Hypothalamus (tissue), 51 donors: ENCODE measurements at places on chromosomes 2 and 18.

- no peak for DNase-seq
Observed at GRCh38 chr18:43882358-43883055, 605.2 kb upstream of the SYT4 start.

GRCh38 chr2:158725441-158725891 is 69.7 kb upstream of the DAPL1 start:
- DNase-seq: no peak

- no peak for DNase-seq
Observed at GRCh38 chr18:59954755-59955156, 55.0 kb downstream of the PMAIP1 start.

DNA sequence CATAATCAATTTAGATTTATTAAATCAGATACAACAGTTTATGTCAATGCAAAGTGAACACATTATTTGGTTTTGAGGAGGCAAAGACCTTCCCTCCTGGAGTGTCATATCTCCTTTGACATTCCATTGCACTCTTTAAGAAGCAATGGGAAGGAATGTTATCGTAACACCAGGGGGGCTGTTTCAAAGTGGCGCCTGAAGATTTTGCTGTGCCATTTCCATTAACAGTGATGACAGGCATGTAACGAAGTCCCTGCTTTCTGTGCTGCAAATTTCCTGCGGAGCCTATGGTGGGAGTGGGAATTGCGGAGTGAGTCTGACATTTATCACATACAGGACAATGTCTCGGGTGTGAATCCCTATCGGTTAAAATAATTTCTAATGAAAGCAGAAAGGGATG is 499.6 kb upstream of the RAB6C start:
- no peak for DNase-seq

DNA sequence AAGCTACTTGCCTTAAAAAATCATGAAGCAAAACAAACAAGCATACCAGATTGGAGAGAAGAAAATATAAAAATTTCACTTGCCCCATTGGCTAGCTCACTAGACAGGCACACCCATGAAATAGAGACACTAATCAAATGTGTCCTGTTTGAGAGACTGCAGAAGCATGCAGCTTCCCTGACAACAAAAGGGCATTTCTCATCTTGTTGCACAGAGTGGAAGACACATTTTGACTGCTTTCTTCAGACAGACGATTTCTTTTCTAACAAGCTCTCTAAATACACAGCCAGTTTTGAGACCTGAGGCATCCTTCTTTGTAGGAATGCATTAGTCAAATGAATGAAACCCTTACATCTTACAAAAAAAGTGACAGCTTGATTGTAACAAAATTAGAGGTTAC is 1558.6 kb upstream of the NXPH2 start:
- no peak for DNase-seq

GRCh38 chr2:21220930-21221329 is 97.2 kb downstream of the TDRD15 start:
- no peak for DNase-seq

DNA sequence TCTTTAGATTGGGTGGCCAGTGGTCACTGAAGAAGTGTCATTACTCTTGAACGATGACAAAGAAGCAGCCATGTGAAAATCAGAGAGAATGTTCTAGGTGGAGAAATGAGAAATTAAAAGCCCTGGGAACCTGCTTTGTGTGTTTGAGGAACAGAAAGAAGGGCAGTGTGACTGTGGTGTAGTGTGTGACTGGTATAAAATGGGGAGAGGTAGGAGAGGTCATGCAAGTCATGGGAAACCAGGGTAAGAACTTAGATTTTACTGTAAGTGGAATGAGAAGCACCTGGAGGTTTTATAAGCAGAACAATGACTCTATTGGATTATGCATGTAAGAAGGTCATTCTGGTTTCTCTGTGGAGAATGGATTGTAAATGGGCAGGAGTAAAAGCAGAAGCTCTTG is 12.2 kb downstream of the ICOS start:
- DNase-seq: no peak

DNA sequence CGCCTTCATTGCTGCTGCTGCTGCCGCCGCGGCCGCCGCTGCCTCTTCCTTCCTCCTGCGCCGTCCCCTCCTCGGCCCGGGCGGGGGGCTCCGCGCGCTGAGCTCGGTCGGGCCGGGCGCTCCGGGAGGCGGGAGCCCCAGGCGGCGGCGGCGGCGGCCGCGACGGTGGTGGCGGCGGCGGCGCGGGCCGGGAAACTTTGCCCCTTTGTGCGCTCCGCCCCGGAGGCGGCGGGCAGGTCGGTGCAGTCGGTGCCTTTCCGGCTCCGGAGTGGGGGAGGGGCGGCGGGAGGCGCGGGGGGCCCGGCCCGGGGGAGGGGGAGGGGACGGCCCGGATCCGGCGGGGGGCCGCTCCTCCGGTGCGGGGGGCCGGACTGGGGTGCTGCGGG is 205 bp downstream of the TET3 start:
- no peak for DNase-seq

GRCh38 chr2:86186431-86186830 is 8.8 kb downstream of the IMMT start:
- no peak for DNase-seq

GRCh38 chr18:9413576-9413975 is 61.7 kb upstream of the RALBP1 start:
- no peak for DNase-seq

DNA sequence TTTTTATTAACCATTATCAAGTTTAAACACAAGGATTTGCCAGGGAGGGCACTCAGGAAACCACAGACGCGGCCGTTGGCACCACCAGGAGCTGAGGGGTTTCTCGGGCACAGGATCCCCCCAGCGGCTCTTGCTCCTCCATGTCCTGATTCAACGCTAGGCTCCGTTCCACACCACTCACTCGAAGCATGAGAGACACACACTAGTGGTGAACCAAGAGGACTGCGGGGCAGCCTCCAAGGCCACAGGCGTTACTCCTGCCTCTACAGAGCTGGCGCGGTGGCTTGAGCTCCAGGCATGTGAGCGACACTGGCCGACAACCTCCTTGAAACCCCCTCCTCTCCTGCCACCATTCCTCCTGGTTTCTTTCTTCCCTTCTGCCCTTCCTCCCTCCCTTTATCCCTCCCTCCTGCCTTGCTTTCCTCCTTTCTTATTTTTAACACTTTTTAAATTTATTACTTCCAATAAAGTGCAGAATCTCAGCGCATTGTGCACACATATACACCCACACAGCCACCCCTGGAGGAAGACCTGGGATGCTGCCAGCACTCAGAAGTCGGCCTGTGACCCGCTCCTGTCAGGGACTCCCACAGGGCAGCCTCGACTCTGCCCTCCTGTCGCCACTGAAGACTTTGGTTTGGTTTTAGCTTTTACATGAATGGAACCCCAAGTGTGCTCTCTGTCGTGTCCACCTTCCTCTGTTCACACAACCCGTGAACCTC is 21.7 kb downstream of the COX7A2L start:
- no peak for DNase-seq

DNA sequence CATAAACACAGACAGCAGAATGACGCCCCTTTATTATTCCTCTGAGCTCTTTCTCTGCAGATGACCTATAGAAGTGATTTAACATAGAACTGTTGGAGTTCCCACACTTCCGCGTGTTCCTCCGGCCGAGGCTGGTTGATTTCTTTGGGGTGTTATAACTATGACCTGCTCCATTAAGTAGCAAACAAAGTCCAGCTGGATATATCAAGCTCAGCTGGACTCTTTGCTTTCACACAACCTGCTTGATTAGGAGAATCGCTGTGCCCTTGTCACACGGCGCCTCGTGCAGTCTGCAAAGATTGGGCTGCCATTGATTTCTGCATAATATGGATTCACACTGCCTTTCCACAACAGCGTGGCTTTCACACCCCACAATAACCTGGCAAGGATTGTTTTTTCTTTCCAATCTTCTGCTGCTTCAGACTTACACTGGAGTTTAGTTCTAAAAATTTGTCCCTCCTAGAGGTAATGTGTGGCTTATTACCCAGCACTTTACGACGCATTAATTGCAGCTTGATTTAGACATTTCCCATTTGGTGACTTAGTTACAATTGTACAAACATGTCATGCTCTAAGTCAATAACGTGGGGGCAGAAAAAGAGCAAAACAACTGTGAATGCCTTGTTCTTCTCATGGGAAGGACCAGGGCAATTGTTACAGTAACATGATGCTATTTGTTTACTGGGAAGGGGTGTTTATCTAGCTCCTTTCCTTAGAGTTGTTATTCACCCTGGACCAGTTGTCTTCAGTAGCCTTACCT is 485.7 kb downstream of the TXNL1 start:
- DNase-seq: no peak

DNA sequence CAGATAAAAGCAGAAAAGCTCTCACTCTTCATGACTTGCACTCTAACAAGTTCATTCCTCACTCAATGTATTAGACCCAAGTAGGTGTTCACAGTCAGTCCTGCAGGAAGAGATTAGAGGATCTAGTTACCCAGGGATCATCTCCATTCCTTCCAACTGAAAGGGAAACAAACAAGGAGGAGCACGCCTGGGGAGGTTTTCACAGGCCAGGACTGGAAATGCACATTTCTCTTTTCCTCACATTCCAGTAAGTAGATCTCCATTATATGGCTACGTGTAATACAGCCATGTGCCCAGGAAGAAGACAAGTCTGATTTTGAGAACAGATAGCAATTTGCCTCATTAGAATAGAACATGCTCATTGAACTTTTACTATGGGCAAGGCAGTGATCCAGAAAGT is 1132.2 kb upstream of the FAM98A start:
- DNase-seq: no peak

GRCh38 chr2:1553671-1554295 is 140.5 kb downstream of the TPO start:
- DNase-seq: no peak

DNA sequence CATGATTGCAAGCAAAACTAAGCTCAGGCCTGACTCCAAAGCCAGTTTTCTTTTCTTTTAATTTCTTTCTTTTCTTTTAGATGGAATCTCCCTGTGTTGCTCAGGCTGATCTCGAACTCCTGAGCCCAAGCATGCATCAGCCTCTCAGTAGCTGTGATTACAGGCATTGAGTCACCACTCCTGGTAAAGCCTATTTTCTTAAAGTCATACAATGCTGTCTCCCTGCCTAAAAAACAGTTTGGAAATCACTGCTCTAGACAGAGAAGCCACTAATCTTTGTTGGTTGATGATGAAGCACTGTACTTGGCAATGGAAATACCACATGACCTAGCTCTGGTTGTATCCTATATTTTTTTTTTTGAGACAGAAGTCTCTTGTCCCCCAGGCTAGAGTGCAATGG is 33.1 kb upstream of the ZNF532 start:
- no peak for DNase-seq

GRCh38 chr2:183244300-183244844 is 120.1 kb downstream of the NUP35 start:
- no peak for DNase-seq

- no peak for DNase-seq
Observed at GRCh38 chr2:80475970-80476369, 171.4 kb upstream of the LRRTM1 start.

DNA sequence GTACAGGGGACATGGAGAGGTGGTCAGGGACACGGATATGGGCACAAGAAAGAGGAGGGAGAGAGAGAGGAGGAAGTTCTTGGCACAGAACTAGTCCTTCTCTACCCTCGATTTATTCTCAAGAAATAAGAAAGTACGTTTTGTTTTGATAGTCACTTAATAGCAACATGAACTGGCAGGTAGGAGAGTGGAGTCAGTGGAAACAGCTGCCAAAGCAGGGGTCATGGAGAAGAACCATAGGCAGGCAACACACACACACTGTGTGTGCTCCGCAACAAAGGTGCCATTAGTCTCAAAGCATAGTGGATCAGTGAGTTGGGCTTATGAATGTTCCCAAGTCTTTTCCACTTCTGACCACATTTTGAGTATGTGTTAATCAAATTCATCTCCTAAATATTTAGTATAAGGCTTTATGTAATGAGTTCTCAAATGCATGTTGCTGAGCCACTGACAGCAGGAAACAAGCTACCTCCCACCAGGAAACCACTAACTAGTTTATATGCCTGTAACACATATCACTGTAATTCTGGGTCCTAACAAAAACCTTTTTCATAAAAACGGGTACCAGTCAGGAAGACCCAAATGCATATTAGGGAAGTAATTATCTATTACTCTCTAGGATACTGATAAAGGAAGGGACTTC is 41.1 kb downstream of the IWS1 start:
- no peak for DNase-seq

GRCh38 chr18:46096651-46097300 is 1.3 kb downstream of the ATP5F1A start:
- DNase-seq: no peak

- no peak for DNase-seq
Observed at GRCh38 chr2:60549238-60549927, 4.1 kb downstream of the BCL11A start.

DNA sequence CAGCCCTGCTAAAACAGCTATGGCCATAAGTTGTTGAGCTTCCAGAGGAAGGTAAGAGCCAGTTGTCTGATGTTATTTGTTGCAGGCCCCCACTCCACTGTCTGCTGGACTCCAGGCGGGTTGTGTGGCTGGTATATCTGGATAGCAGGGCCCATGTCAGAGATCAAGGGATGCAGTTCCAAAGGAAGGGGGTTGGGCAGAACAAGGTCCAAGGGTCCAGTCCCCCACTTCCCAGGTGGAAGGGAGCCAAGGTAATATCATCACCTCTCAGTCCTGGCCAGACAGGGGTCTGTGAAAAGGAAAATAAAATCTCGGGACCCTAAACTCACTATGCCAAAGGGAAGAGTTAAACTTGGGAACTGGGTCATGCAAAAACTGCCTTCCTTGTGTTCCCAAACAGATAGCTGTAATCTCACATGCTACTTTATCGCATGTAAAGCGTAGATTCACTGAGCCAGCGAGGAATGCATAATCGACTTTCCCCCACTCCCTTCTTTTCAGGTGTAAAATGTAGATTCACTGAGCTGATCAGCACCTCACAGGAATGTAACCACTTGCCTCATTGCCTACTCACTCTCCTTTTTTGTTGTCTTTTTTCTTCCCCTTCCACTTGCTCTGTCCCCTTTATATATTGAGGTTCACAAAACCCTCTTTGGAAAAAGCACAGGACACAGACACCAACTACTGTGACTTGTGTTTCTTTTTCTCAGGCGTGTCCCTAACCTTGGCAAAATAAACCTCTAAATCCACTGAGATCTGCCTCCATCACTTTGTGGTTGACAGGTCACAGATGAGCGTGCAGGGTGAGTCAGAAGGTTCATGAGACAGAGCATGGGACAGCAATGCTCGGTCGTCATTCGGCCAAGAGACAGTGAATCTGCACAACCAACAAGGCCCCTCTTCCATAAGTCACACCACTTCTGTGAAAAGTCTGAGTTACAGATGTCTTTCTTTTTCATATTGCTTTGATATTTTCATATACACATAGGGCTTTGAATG is 255.3 kb upstream of the SIX2 start:
- no peak for DNase-seq

DNA sequence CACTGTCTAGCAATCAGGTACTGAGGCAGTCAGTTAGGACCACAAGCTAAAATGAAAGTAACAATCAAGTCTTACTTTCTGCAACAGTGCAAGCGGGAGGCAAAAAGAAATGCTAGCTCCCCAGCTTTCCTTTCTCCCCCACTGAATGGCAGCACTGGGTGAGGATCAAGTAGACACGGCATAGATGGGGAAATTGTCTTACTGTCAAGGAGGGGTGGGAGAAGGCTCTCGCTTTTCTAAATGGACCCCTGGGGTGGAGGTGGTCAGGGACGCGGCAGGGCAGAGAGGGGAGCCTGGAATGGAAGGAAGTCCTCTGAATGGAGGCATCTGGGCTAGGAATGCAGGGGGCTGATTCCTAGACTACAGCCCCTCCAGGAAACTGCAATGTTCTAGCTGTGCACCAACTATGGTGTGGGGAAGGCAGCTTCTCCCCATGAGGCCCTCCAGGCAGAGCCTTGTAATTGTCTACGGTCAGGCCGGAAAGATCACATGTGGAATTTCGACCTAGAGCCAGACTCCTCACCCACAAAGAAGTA is 24.3 kb downstream of the METTL8 start:
- no peak for DNase-seq
